Stimulated activated CD8-positive, alpha-beta memory T cell treated with anti-CD3 and anti-CD28 coated beads, Interleukin-15, amount 100 ng/mL, for 24 hours (primary cell): ENCODE measurements at places on chromosomes 11 and 22.

DNA sequence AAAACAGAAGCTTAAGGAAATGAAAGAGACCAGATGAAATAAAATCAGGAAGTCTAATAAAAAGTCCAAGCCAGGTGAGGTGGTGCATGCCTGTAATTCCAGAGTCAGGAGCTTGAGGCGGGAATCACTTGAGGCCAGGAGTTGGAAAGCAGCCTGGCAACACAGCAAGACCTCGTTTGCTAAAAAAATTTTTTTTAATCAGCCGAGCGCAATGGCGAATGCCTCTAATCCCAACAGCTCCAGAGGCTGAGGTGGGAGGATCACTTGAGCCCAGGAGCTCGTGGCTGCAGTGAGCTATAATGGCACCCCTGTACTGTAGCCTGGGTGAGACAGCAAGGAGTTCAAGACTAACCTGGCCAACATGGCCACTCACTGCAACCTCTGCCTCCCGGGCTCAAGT is 8.0 kb downstream of the RAB6A start:
- DNase-seq = no peak

DNA sequence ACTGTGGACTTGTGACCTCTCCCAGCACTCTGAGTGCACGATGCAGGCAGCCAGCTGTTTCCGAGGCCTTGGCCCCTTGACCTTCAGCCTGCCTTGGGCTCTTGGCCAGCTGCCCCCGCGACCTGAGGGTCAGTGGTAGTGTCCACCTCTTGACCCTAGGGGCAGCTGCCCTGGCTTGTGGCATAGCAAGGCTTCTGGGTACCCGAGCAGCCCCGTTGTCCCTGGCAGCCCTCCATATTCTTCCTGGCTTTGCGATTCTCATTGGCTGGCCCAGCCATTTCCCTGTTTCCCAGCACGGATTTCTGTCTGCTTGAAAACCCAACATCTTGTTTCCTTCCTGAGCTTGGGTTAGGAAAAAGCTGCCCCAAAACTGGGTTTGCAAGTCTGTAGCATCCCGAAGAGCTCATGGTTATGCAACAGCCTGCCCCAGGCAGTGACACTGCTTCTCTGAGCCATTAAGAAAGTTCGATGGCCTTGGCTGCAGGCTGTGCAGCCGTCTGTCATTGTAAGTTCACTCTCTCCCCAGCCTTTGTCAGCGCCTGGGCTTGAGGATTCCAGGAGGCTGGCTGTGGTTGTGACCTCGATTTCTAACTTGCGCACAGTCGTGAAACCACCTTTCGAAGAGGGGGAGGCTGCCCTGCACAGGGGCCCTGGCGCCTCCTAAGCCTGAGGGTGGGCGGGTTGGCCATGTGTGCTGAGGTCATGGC is 48.8 kb downstream of the FBLN1 start:
- DNase-seq = no peak

- DNase-seq = no peak
Measured at GRCh38 chr11:66894141-66894540, 37.3 kb downstream of the LRFN4 start.

DNA sequence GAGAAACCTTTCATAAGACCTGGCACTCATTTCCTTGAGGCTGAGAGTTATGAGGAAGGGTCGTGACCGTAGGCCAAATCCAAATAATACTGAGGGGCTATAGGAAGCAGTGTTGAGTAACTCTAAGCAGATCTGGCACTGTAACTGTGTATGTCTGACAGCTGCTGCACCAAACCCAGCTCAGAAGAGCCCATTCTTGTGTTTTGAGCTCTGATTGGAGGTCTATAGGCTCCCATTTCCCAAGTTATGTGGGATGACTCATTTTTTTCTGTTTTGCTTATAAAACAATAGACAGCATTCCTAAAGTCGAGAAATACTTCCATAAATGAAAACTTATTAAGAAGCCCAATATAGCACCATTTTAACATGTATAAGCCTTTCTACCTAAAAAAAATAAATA is 645.8 kb downstream of the DLG2 start:
- no peak for DNase-seq

DNA sequence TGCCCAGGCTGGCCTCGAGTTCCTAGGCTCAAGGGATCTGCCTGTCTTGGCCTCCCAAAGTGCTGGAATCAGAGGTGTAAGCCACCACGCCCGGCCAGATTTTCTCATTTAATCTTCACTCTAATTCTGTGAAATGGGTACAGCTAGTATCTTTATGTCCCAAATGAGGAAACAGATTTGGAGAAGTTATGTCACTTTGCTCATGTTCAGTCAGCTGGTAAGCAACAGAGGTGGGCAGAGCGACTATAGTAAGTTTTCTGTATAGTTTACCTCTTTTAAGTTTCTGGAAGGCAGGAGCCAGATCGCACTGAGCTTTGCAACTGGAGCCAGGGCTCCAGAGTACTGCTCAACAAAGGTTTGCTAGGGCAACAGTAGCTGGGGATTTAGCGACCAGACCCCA is 33.2 kb downstream of the RCOR2 start:
- no peak for DNase-seq

- DNase-seq = no peak
Measured at GRCh38 chr11:27465629-27466028, 7.0 kb downstream of the LGR4 start.

- DNase-seq = no peak
Measured at GRCh38 chr22:25852223-25852622, 110.2 kb downstream of the MYO18B start.

- DNase-seq = no peak
Measured at GRCh38 chr11:36825251-36825650, 227.2 kb upstream of the RAG2 start.

GRCh38 chr11:70740488-70740851 is 342.1 kb downstream of the CTTN start:
- DNase-seq = no peak

DNA sequence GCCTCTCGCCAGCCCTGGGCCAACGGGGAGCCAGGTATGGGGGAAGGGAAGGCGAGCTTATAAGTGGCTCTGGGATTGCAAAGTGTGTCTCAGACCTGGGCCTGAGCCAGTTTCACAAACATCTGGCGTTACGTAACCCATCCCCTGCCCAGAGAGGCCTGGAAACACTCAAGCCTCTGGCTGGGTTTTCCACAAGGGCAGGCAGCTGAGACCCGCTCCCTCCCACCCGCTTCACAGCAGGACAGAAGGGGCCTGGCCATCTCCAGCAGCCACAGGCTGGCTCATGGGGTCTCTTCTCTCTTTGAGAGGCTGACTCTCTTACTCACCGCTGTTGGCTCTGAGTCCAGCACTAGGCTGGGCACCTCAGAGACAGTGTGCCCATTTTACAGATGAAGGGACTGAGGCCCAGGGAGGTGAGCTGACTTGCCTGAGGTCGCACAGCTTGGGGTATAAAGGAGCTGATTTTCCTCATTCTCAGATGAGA is 44.5 kb downstream of the TRIOBP start:
- no peak for DNase-seq

GRCh38 chr22:33923033-33923432 is 2.8 kb upstream of the LARGE1 start:
- DNase-seq = no peak
